Thoracic aorta endothelial cell (primary cell): ENCODE measurements at places on chromosomes 4 and X. TPM values are rescaled to one million over a fixed set of nuclear protein-coding genes. Genes with fewer than 3 reads are reported as not detected.

Gene CCDC110
- total RNA-seq: 0.43 and 0.53 TPM in 2 replicates

Gene ANXA10
- not detected in 2 replicates for total RNA-seq

Gene CTPS2
- 16.5 and 18.5 TPM in 2 replicates for total RNA-seq

Gene NAP1L5
- 7.8 TPM in 2 replicates for total RNA-seq

Gene DTHD1
- total RNA-seq: not detected in 2 replicates

Gene ENPEP
- total RNA-seq: not detected in 2 replicates

Gene CTSO
- 5.7 and 6.9 TPM in 2 replicates for total RNA-seq

Gene FAM241A
- 31.0 and 36.8 TPM in 2 replicates for total RNA-seq

Gene UBE2A
- 56.9 and 59.4 TPM in 2 replicates for total RNA-seq

Gene PAGE2
- total RNA-seq: not detected in 2 replicates

Gene ABLIM2
- total RNA-seq: 0.36 and 0.80 TPM in 2 replicates

Gene GIMD1
- not detected in 2 replicates for total RNA-seq

Gene ATP1B4
- total RNA-seq: not detected in 2 replicates

Gene CSAG3
- not detected in 2 replicates for total RNA-seq

Gene TMPRSS11F
- not detected in 2 replicates for total RNA-seq

Gene EIF1AX
- 85.8 and 165 TPM in 2 replicates for total RNA-seq

Gene OTUD6A
- not detected in 2 replicates for total RNA-seq

Gene GNRHR
- total RNA-seq: not detected in 2 replicates

Gene SYN1
- total RNA-seq: not detected in 2 replicates

Gene KIT
- 12.8 and 28.3 TPM in 2 replicates for total RNA-seq

Gene SLC34A2
- not detected in 2 replicates for total RNA-seq

Gene ADH7
- total RNA-seq: not detected in 2 replicates

Gene SPOCK3
- total RNA-seq: 0.43 TPM in 1 of 2 replicates, not detected in the other

Gene CHRDL1
- total RNA-seq: not detected in 2 replicates

Gene F8A2
- total RNA-seq: not detected in 2 replicates

Gene NCAPG
- 104 and 139 TPM in 2 replicates for total RNA-seq

Gene TMA16
- total RNA-seq: 47.3 and 57.5 TPM in 2 replicates

Gene SULT1E1
- 22.4 and 30.9 TPM in 2 replicates for total RNA-seq

Gene RPS6KA6
- total RNA-seq: 0.40 and 2.6 TPM in 2 replicates

Gene ERAS
- total RNA-seq: not detected in 2 replicates

Gene SLITRK2
- total RNA-seq: not detected in 2 replicates

Gene LPAR4
- 1.2 TPM in 1 of 2 replicates, not detected in the other for total RNA-seq

Gene CFAP299
- not detected in 2 replicates for total RNA-seq

Gene DKC1
- 68.1 and 109 TPM in 2 replicates for total RNA-seq

Gene GABRG1
- total RNA-seq: not detected in 2 replicates

Gene SSX3
- total RNA-seq: not detected in 2 replicates

Gene SPATA4
- under 0.01 and 0.22 TPM in 2 replicates for total RNA-seq

Gene FAM184B
- total RNA-seq: under 0.01 TPM in 1 of 2 replicates, not detected in the other

Gene GAGE10
- total RNA-seq: not detected in 2 replicates

Gene P2RY10
- total RNA-seq: not detected in 2 replicates

Gene RIPPLY1
- not detected in 2 replicates for total RNA-seq

Gene MID2
- 43.6 and 46.5 TPM in 2 replicates for total RNA-seq

Gene SLC38A5
- total RNA-seq: 31.8 and 76.5 TPM in 2 replicates

Gene SRPX
- 317 and 330 TPM in 2 replicates for total RNA-seq

Gene HGFAC
- 0.07 and 0.13 TPM in 2 replicates for total RNA-seq

Gene FGF2
- 26.3 and 30.0 TPM in 2 replicates for total RNA-seq

Gene VCX2
- total RNA-seq: not detected in 2 replicates

Gene SLC4A4
- 0.13 and 0.29 TPM in 2 replicates for total RNA-seq

Gene SLC10A3
- 17.3 and 18.7 TPM in 2 replicates for total RNA-seq

Gene SPARCL1
- 0.22 TPM in 1 of 2 replicates, not detected in the other for total RNA-seq

Gene IL1RAPL1
- total RNA-seq: 0.27 and 0.29 TPM in 2 replicates

Gene ADGRG2
- total RNA-seq: not detected in 2 replicates

Gene F8A3
- total RNA-seq: 0.93 and 1.2 TPM in 2 replicates

Gene ARX
- not detected in 2 replicates for total RNA-seq
